ENCODE measurements at places on chromosomes 1 and 21.

DNA sequence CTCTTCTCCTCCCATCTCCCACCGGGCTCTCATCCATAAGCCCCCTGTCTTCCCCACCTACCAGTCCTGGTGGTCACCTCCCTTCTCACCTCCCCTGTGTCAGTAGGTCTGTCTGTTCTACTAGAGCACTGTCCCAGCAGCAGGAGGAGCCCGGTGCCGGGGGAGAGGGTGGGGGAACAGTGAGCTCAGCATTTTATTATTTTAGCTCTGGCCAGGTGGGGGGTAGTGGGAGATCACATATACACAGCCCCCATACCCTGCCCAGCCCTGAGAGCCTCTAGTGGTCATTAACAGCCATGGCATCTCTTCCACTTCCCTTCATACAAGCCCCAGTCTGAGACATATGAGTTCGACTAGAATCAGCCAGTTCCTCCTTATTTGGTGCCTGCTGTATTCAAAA lies at the start of gene TMOD4:
TSS of gene TMOD4 (minus strand) at position 119 of the 400 bp plus-strand sequence. CDS start 1,106 bp downstream, outside the sequence.
- DNase-seq: no peak

DNA sequence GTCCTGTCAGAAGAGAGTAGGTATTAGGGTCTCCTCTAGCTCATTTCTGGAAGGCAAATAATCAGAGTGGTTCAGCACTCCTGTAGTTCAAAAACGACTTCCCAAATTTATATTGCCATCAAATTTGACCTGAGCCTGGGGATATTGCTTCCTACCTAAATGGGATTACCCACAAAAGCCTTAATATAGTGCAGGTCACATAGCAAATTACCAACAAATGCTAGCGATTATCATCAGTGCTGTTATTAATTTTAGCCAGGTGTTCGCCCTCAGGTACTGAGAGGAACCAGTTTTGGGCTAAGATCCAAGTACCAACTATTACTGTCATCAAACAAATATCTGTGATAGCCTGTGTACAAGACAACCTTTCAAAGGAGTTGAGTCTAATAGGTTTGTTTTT lies 661.8 kb upstream of the PTBP2 start:
- DNase-seq: no peak

DNA sequence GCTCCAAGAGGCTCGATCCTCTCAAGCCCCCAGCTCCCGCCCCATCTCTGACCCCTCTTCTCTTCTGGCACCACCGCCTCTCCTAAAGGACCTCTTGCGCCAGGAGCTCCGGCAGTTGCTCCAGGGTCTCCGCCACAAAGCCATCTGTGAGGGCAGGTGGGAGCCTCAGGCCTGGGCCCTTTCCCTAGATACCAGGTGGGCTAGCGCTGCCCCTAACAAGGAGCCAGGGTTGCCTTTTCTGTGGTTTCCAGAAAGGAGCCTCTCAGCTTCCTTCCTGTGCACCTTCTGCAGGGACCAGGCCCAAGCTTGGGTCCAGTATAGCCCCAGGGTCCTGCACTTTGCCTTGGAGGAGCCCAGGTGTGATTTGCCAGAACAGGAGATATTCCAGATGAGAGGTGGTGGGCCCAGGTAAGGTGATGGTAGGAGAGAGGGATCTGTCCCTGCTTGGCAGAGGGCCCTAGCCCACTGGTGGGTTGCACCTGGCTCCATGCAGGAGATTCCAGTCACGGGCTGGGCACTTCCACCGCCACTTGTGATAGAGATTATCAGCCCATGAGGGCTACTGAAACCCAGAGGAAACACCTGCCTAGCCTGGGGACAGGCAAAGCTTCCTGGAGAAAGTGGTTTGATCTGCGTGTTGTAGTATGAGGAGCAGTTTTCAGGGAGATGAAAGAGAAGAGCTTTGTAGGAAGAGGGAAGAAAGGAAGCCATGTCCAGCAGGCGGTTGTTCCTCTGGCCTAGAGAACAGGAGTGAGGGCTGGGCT lies 1.0 kb downstream of the CCDC24 start:
- no peak for DNase-seq

GRCh38 chr1:70583522-70583921 lies 172.5 kb downstream of the CTH start:
- no peak for DNase-seq

- DNase-seq: no peak
Observed at GRCh38 chr1:228685081-228685660, 50.1 kb upstream of the RHOU start.

Data from stimulated activated CD4-positive, alpha-beta T cell treated with anti-CD3 and anti-CD28 coated beads, TNF-alpha, amount 100 ng/mL, for 4 hours (primary cell).